H1 (cell line): ENCODE measurements at places on chromosomes 1 and 21. TPM values are rescaled to one million over a fixed set of nuclear protein-coding genes. Genes with fewer than 3 reads are reported as not detected.
A peak's percentile ranks its signal among the peaks of the same experiment; 100 is the strongest.

KRTAP10-4 gene
- not detected in 2 replicates for total RNA-seq

DNA sequence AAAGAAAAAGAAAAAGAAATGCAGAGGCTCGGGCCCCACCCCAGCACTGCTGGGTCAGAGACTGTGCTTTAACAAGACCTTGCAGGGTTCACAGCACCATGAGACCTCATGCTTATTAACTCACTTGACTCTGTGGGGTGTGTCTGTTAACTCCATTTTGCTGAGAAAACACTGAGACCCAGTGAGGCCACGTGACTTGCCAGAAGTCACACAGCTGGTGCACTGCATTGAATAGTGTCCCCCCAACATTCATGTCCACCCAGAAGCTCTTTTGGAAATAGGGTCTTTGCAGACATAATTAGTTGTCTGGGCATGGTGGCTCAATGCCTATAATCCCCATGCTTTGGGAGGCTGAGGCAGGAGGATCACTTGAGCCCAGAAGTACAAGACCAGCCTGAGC lies 39.7 kb downstream of the CHD5 start:
- DNase-seq = no peak

TMPRSS2 gene
- total RNA-seq = 9.2 and 13.2 TPM in 2 replicates

GRCh38 chr1:22670352-22670975 lies 17.4 kb downstream of the C1QB start:
- DNase-seq = no peak

GRCh38 chr1:115454837-115455511 lies 116.9 kb upstream of the NGF start:
- no peak for DNase-seq

GBP1 gene
- not detected in 2 replicates for total RNA-seq

DNA sequence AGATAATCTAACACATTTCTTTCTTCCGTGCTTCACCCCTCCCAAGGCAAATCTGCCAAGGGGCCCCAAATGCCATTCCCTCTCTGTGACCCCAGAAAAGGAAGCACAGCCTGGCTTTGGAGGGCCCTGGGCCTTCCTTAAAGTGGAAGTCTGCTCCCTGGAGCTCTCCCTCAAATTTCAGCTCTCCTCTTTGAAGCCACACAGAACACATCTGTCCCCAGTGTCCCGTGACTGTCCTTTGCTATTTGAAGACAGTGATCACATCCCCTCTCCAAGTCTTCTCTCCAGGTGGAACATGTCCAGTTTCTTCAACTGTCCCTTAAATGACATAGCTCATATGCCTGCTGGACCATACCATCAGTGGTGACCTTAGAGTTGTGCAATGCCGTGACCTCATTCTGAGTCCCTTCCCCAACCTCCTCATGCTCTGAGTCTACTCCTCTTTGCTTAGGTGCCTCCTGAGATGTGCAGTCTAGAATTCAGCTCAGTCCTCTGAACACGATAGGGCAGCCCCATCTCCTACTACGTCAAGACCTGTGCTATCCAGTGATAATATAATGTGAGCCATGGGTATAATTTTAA lies 18.4 kb upstream of the FOXO6 start:
- DNase-seq = no peak

- DNase-seq = no peak
Observed at GRCh38 chr1:222557148-222557547, 9.2 kb upstream of the HHIPL2 start.

- no peak for DNase-seq
Observed at GRCh38 chr1:217230412-217230811, 400.5 kb downstream of the GPATCH2 start.

ESPN gene
- total RNA-seq = 14.8 and 16.3 TPM in 2 replicates

- no peak for DNase-seq
Observed at GRCh38 chr21:32463889-32464300, 51.4 kb downstream of the EVA1C start.

ORC1 gene
- total RNA-seq = 49.0 and 49.7 TPM in 2 replicates

DNA sequence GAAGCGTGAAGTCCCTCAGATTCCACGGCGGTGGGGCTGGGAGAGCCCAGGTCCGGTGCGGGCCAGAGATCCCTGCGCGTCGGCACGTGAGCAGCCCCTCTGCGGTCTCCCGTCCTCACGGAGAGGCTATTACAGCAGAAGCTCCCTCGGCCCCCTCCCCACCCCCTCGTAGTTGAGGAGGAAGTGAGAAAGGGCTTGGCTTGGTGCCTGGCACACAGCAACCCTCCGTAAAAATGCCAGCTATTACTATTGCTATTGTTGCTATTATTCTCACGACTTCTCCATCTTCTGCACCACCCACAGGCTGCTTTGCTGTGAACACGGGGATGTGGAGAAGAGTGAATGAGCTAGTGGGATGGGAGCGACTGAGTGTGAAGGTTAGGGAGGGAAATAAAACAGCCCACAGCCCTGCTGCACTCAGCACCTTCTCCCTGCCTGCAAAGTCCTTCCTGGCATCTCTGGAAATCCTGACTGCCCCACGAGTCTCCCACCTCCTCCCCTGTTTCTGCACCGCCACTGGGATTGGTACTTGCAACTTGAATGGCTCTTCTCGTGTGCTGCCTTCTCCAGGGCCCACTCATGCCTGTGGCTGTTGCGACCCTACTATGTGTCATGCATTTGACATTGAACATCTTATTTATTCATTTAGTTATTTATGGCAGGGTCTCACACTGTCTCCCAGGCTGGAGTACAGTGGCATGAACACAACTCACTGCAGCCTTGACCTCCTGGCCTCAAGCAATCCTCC lies 26.6 kb downstream of the ZBTB18 start:
- DNase-seq = peak; percentile 44

GRCh38 chr21:42650033-42650370 lies 3.4 kb upstream of the PDE9A start:
- no peak for DNase-seq
